ENCODE measurements at places on chromosomes 6 and 20.
A peak's percentile ranks its signal among the peaks of the same experiment; 100 is the strongest.

- DNase-seq, result no peak
Measured at GRCh38 chr6:136963259-136963658, 41.2 kb downstream of the SLC35D3 start.

GRCh38 chr6:168589275-168589674, 148.3 kb downstream of the SMOC2 start:
- DNase-seq, result no peak

DNA sequence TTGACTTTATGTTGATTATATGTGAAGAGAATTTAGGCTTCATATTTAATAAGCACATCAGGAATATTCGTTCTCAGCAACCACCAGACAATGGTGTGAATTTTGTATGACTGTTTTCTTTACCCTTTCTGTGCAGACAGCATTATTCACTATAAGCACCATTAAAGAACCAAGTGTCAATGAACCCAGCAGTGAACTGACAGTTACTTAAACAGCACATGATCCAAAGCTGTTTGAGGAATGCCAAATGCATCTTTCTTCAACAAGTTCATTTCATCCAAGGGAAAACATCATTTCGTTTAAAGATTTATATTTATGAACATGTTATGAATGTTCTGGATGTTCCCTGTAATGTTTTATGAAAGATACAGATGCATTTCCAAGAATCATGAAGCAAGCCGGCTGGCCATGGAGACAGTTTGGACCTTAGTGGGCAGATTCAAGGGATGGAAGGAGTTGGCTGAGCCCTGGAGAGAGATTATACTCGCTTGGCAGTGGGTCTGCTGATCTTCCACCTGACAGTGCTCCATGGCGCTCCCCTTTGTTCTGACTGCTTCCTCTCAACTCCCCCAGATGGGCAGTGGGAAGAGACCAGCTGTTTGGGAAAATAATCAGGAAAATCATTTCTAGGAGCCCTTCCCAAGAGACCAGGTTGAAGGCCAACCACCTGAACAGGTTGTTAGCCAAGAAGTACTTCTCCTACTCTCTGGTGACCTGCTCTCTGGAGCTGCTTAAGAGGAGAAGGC, 326.0 kb upstream of the RSPO3 start:
- DNase-seq, result no peak

GRCh38 chr6:107603006-107603370, 113.1 kb downstream of the SOBP start:
- no peak for DNase-seq

DNA sequence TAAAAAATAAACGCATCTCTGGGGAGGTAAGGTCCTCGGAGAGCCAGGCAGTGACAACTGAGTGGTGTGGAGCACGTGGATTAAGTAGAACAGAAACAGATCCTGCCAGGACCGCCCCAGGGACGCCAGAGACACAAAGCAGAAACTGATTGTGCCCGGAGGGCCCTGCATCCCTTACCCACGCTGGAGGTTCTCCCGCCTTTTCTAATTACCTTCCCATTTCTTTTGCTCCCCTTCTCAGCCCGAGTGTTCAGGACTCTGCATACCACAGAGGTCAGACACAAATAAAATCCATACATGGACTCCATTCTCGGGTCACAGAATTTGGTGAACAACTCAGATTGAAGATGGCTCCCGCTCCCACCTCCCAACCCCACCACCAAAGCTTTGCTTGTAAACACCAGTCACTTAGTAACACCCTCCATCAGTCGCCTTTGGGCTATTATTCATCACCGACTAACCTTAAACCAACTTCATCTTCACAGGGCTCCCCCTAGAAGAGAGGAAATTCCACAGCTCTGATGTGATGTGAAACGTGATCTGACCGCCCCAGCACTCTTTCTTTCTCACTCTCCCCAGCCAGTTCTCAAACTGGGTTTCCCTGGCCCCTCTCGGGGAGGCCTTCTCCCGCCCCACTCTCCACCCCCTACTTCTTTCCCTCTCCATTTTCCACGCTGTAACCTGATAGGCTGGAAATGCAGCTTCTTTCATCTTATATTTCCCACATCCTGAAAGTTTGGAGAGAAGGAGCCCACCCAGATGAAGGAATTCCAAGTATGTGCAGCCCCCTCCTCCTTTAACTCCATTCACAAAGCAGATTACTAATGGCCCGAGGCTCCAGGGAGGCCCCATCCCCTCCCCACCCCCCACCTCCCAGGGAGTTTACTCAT, 32.5 kb upstream of the PIM1 start:
- DNase-seq, result no peak

DNA sequence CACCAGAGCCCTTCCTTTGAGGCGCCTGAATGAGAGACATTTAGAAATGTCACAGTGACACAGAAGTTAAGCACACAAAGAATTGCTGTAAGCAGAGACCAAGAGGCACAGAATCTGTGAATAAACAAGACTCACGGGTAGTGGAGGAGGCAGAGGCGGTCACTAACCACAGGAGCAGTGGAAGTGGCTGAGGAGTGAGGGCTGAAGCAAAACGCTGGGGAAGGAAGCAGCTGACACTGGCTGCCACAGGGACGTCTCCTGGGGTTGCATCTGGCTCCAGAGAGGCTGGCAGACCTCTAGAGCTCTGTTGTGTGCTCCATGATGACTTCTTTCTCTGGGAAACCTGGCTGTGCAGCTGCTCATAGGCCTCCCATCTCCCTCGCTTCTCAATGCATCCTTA, 65.0 kb upstream of the SLC2A12 start:
- DNase-seq, result no peak

DNA sequence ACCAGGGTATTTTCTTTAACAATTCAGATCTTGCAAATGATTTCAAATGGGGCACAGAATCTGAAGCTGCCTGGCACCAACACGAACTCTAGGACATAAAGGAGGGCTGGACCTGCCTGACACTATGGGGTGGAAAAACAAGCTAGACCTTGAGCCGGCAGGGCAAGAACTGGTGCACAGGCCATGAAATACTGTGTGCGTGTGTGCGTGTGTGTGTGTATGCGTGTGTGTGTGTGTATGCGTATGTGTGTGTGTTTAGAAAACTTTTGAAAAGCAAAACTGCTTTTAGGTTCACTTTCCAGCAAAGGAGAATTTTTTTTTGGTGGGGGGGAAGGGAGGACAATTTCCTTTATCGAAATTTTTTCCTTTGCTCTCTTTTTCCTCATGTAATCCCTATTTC, 11.9 kb upstream of the QKI start:
- no peak for DNase-seq

- DNase-seq, result no peak
Measured at GRCh38 chr6:6905961-6906518, 201.7 kb upstream of the RREB1 start.

DNA sequence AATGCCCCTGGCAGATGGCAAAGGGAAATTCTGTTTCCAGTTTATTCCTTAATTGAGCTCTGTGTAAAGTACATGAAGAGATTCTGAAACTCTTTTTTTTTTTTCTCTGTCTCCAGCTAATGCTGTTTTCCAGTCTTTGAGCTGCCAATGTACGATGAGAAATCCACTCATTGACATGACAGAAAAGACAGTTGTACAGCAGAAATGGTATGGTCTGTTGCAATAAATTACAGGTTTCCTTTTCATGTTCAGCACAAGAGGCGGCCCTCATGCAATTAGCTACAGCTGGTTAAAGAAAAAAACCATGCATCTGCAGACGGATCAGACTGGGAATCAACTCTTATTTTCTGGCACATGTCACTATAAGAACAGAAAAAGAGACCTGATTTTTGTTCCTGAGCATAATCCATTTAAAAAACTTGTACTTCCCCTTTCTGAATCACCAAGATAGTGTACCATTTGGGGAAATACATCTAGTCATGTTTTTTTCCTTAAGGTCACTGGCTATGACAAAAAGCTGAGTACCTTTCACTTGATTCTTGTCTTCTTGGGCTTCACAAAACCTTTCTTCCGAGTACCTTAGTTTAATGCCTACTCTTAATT, 289.8 kb upstream of the PREP start:
- no peak for DNase-seq

DNA sequence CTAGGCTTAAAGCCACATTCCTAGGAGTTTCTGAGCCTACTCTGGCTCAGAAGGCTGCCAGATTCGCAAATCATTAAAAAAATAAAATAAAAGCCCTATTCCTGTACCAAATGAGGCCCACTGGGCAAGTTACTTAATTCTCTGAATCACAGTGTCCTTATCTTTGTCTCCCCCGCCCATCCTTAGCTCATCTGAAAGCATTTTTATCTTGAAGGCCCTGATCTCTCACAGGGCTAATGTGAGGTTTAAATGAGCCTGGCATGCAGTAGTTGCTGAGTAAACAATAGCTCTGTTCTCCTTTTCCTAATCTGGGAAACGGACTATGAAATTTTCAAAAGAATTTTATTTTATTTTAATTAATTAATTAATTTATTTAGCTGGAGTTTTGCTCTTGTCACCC, 2.1 kb upstream of the ZBTB12 start:
- DNase-seq, result no peak

- DNase-seq, result peak; percentile 37
Measured at GRCh38 chr6:137389150-137389704, 105.0 kb downstream of the OLIG3 start.

- no peak for DNase-seq
Measured at GRCh38 chr6:17102258-17102870, 514 bp downstream of the STMND1 start.

GRCh38 chr20:41137614-41138474, 501 bp downstream of the PLCG1 start:
- DNase-seq, result no peak

- DNase-seq, result no peak
Measured at GRCh38 chr6:123804787-123805540, 1.3 kb downstream of the NKAIN2 start.

DNA sequence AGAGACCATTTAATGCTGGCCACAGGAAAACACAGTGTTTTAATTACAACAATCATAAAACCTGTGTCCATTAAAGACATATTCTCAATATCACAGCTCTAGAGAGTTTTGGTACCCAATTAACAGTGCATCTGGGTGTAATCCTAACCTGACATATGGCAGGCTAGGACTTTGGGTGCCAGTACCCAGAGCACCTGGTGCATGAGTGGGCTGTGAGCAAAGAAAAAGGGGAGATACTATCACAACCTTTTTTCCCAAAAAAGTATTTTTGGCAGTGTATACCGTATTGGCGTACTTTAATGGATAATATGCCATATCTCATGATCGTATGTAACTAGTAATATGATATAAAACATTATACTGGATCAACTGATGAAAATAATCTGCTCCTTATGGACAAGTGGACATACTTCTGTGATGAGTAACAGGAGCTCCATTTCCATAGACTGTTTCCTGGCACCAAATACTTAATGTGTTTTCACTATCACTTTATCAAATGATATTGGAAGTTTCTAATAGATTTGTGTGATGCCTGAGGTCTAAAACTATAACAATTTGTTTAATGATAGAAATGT, 91.7 kb downstream of the COL19A1 start:
- no peak for DNase-seq

DNA sequence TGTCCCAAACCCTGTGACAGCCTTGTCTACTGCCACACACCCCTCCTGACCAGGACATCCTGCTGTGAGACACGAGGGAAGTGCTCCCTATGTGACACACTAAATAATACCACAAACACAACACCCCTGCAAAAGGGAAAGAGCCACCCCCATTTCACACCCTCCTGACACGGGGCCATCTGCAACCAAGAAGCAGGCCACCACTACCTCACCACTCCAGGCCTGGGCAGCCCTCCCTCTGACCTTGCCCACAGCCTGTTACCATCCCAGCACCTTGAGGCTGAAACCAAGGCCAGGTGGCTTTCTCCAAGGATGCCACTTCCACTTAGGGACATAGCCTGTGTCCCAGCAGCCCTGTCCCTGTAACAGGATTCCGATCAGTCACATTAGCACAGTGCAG, 68.2 kb downstream of the NINL start:
- DNase-seq, result no peak

DNA sequence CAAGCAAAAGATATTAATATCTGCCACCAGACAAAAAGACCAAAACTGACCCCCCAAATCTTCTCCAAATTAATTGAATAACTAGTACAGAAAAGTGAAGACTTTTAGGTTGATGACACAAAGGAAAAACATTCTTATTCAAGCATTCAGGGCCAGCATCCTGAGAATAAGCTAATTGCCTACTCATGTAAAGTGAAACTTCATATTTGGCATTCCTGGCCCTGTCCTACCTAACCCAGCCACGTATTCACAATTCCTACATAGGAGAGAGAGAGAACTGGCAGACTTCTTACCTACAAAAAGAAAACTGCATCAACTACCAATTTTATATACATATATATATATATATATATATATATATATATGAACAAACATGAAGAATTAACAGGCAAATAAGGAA, 4.9 kb upstream of the ASCC3 start:
- DNase-seq, result no peak

- DNase-seq, result no peak
Measured at GRCh38 chr6:57294862-57295445, 22.5 kb upstream of the PRIM2 start.

DNA sequence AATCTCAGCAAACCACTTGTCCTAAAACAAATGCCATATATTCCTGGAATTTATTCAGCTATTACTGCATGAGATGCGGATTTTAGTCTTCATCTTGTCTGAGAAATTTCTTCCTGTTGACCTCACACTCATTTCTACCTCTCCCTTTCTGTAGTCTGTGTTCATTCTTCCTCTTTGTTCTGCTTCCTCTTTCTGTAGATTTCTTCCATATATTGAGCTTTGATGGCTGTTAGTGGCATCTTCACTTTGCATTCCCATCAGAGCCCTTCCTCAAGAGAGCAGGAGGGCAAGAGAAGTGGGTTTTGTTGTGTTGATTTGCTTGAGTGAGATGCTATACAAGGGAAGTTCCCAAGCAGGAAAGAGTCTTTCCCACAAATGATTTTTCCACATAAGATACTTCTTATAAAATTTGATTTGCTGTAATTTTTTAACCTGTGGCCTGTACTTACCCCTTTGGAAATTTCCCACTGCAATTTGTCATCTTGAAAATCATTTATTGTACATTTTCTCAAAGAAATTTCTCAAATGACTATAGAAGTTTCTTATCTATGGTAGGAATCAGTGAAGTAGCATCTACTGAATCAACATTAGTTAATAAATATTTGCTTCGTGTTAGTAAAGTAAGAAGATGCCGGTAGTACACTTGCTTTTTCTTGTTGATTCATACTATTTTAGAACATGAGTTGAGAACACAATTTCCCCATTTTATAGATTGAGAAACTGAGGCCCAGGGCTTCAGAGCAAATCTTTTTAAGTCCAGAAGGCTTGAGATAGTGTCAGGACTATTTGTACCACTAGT, 43.8 kb downstream of the MAP3K4 start:
- DNase-seq, result no peak

DNA sequence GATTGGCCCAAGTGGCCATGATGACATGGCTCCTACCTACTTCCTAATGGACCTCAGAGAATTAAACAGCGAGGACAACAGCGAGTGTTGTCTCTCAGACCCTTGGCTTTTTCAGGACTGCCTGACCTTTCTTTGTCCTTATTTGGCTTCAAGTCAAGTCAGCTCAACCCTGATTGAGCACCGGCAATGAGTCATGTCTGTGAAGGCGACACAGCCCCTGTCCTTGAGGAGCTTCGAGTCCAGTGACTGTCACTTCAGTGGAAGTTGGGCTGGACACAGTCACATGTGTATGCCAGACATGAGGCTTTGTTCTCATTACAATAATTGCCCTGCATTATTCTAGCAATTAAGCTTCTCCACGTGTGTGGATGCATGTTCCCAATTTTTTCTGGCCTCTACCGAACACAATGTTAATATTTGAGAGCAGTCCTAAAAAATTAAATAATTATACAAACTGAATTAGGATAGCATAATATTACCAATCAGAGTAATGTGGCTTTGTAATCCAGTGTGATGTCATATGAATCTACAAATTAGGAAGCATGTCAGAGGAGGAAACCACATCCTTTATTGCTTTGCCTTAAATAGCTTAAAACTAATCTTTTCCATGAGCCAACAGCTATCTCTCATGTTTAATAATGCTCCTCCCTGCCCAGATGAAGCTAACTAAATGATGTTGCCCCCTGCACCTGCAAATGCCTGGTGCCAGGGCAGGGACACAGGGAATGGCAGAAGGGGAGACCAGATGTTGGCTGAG, 178.6 kb downstream of the CDH26 start:
- no peak for DNase-seq
